ENCODE measurements at places on chromosomes 1 and 21.

GRCh38 chr1:82099170-82099569 lies 298.4 kb downstream of the ADGRL2 start:
- no peak for DNase-seq

GRCh38 chr1:179228783-179229213 lies 679 bp downstream of the ABL2 start:
- DNase-seq: peak; percentile 38

DNA sequence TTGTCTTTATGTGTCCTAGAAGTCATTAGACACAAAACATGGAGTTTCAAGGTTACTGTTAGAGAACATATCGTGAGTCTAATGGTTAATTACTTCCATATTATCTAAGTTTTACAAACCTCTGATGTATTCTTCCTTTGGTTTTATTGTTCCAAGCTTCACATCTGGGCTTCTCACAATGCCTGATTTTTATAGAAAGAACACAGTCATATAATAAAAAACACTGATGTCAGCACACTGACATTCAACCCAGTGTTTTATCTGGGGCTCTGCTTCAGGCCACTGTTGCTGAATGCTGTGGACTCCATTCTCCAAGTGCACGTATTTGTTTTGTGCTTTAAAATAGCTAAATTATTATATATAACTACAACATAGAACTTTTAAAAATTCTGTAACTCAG lies 232.9 kb downstream of the SMYD3 start:
- DNase-seq: no peak

DNA sequence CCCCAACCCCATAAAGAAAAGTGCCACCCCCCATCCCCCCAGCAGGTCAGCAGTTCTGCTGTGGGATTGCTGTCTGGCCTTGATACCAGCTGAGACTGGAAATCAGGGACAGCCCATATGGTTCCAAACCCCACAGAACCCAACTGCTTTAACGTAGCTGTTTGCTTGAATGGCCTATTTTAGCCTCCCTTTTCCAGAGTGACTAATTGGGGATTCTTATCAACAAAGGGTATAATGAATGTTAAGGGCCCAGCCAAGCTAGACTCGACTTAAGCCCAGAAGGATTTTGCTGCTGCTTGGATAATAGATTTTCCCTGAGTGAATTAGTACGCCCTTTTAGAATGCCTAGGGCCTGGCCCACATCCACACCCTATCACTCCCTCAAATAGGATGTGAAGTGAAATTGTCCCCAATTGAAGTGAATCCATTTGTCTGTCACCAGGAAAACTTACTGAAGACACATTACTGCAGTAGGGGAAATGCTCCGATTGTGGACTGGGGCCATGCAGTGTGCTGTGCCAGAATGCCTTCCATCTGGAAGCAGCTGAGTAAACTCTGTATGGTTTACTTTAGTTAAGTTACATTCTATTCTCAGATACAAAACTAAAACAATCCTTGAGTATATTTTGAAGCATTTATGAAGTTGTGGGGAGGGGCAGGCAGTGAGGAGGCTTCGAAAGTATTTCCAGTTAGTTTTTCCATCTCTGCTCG lies 156.9 kb downstream of the DHRS3 start:
- DNase-seq: no peak

DNA sequence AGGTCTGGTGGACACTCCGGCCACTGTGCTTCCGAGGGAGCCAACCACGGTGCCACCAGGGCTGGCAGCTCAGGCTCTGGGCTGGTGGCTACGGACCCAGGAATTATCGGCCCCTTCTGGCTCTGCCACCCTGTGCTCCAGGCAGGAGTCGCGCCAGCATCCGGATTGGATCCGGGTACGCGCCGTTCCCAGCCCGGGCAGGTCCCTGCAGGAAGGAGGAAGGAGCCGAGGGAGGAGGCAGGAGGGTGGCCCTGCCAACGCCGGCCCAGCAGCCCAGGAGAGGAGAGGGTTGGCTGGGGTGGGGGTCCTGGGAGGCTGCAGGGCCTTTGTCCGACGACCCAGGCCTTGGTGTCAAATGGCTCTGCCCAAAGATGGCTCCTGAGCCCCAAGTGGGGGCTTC lies 160.5 kb downstream of the CASZ1 start:
- no peak for DNase-seq

- peak; percentile 30 for DNase-seq
These were observed 156.0 kb downstream of the PGBD5 start for GRCh38 chr1:230270185-230270558.

DNA sequence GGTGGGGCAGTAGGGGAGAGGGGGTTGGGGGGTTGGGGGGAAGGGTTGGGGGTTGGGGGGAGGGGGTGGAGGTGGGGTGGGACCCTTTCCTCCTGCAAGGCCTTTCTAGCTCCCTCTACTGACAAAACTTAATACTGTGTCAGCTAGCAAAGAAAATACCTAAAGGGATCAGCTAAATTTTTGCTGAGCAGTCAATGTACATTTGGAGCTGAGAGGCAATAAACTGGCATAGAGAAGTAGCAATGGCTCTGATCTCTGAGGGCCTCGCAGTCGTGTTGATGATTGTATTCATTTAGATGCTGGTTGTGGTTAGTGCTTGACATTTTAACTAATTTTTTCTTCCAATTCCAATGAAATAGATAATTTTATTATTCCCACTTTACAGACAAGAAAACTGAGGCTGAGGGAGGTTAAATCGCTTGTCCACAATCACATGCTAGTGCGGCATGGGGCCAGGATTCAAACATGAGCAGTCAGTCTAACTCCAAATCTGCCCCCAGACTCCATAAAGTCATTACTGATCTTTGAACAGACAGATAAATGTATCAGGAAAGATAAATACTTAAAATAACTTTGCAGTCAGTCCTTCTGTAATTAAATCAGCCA lies 357.1 kb downstream of the DISC1 start:
- no peak for DNase-seq

DNA sequence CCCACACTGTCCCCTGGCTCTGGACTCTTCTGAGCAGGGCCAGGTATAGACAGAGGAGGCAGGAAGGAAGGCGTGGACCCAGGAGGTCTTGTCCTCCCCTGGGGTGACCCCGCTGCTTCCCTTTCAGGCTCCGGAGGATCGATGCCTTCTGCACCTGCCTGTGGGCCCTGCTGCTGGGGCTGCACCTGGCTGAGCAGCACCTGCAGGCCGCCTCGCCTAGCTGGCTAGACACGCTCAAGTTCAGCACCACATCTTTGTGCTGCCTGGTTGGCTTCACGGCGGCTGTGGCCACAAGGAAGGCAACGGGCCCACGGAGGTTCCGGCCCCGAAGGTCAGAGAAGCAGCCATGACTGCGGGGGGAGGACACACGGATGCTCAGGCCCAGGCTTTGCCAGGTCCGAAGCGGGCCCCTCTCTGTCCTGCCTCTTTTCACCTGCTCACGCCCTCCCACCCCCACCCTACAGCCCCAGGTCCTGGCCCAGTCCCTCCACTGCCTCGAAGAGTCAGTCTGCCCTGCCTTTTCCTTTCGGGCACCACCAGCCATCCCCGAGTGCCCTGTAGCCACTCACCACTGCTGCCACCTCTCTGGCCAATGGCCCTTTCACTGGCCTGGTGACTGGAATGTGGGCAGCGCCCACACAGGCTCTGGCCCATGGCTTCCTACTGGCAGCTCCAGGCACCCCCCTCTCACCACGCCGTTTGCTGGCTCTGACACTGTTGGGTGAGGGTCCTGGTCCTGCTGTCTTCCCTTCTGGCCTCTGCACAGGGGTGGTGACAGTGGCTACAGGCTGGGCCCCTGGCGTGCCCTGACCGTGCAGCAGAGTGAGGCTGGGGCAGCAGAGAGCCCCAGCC lies 13.5 kb downstream of the TMEM201 start:
- no peak for DNase-seq

GRCh38 chr1:77543822-77544448 lies 138.5 kb downstream of the ZZZ3 start:
- no peak for DNase-seq

- DNase-seq: no peak
These were observed 45.5 kb downstream of the MAN1C1 start for GRCh38 chr1:25662061-25662460.

DNA sequence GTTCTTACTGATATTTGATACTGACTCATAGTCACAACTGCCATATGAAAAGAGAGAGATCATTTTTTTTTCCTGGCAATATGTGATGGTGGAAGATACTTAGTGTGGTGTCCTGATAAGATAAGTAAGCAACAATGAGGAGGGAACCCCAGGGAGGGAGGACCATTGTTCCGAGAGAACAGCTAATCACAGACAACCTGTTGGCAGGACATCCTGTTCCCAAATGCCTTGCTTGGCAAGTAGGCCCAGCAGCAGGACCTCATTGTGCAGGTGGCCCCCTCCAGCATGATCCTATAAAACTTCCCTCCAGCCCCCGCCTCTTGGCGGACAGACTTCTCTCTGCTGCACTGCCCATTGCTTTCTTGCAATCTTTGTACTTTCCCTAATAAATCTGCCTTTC lies 329.4 kb upstream of the CHRM3 start:
- DNase-seq: no peak

DNA sequence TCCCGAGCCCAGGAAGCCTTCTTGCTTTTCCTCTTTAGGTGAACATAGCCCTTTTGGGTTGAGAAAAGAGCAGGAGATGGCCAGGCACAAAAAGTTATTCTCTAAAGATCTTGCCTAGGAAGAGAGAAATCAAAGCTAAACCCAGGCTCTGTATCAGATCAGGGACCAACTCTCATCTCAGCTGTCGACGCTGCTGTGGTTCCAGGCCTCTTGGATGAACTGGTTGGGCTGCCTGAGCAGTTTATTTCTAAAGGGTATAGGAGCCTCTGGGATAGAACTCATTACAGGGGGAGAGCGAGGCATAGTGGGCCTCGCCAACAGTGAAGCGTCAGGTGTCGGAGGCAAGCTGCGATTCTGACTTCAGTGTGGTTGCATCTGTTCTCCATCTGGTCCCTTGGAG lies 82.6 kb upstream of the F3 start:
- no peak for DNase-seq

- DNase-seq: no peak
These were observed 74.3 kb downstream of the POFUT2 start for GRCh38 chr21:45213392-45213791.

- no peak for DNase-seq
These were observed 3.9 kb downstream of the ZNF678 start for GRCh38 chr1:227567256-227567655.

GRCh38 chr1:101236516-101237228 lies at the start of gene S1PR1:
Gene S1PR1 (plus strand): TSS chr1:101237019. CDS start chr1:101238985, 1,966 bp downstream.
- peak; percentile 73 for DNase-seq

DNA sequence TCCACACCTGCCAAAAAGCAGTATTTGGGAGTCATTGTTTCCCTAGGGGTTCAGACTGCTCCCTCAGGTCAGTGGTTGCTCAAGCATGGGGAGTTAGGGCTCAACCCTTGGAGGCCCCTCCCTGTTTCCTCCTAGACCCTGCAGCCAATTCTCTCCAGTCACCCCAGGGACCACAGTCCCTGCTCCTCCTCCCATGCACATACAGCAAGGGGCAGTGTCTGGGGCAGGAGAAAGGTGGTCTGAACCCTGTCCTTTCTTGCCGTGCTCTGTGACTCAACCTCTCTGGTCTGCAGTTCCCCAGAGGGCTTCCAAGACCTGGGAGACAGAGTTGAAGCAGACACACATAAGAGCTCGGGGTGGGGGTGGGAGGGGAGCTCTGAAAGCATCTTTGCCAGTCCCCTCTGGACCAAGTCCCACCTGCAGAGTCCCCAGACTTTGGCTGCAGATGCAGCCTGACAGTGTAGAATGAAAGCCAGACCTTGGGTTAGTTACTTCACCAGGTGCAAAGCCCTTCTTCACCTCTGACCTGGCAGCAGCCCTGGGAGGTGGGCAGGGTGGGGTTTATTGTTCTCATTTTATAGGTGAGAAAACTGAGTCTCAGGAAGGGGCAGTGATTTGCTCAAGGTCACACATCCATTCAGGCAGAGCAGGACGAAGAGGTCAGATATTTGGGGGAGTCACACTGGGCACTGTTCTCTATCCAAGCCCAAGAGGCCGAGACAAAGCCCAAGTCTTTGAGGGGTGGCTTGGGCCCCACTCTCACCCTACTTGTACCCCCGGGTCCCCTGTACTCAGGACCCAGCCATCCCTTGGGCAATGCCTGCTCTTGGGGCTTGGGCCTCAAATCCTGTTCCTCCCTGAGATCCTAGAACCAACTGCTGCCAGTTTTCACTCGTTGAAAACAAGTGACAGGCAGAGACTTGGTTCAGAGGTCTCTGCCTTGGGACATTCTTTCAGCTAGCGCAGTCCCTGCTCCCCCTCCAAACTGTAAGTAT lies 748 bp downstream of the PDZK1IP1 start:
- DNase-seq: no peak

- no peak for DNase-seq
These were observed 116.9 kb downstream of the ETS2 start for GRCh38 chr21:38922474-38923235.

- no peak for DNase-seq
These were observed 17.4 kb downstream of the CACNA1S start for GRCh38 chr1:201094832-201095231.

DNA sequence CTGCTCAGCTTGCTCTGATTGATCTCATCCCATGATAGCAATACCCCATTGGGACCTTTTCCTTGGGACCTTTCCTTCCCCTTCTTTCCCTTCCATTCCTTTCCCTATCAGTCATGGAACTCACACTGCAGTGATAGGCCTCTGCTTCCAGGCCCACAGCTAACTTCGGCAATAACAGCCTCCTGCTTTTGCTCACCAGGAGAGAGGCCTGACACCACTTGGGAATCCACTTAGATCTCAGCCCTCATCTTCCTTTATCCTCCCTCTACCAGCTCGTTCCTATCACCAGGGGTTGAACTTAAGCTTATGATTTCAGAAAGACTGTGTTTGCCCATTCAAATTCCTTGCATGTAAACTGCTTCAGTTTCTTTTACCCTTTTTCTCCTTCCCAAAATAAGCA lies 11.0 kb upstream of the TIPRL start:
- no peak for DNase-seq
